ENCODE measurements at places on chromosomes 7 and 10. TPM values are rescaled to one million over a fixed set of nuclear protein-coding genes. Genes with fewer than 3 reads are reported as not detected.

Gene UNC5B
- 0.13 TPM for total RNA-seq

Gene IFRD1
- 58.8 TPM for total RNA-seq

Gene CADPS2
- total RNA-seq, result not detected

Gene ACBD7
- total RNA-seq, result 0.80 TPM

Gene BICC1
- total RNA-seq, result not detected

Gene PODXL
- total RNA-seq, result 1.2 TPM

DNA sequence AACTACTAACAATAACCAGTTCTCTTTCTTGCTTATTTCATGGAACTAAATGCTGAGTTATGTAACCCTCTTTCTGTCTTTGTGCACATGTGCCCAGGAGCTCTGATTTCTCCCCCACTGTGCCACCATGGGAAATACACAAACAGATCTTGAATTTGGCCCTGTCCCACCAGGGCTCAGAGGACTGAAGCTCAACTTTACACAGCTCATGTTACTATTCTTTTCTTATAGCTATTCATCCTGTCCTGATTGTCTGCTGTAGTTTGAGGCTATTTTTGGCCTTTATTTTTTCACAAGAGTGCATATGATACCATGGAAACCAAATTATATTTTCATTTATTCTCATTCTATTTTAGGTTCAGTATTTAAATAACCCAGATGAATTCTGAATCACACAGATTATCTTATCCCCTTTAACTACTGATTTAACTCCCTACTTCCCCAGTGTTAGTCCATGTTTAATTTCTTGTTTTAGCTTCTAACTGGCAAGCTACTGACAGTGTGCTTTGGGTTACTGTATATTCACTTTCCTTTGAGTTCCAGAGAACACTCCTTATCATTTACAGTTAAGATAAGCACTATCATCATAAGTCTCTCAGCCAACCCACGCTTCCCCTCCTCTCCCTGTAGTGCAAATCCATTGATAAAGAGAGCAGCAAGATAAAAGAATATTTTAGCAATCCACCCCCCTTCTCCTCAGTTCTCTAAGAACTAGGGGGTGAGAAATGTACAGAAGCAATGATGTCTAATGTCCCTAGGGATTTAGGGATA lies 71.8 kb upstream of the GSDME start:
- no peak overlapping the region for H3K27ac ChIP-seq
- no peak overlapping the region for H3K4me3 ChIP-seq
- H3K36me3 ChIP-seq, result no peaks in the 10 kb centered on the region
- DNase-seq, result no peak

DNA sequence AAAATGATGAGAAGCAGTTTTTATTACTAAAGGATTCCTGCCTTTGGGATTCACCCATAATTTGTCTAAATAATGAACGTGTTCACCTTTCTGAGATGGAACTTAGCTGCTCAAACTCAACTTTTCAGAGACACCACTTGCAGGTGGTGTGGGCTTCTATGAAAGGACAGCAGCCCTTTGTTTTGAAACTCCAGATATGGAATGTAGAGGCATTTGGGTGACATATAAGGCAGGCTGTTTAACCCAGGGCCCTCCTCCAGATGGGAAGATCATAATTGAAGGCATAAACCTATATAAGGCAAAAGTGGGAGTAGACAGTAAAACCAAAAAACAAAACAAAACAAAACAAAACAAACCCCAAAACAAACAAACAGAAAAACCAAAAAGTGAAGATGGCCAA lies 11.9 kb upstream of the HUS1 start:
- peak overlapping the region; percentile 73 for H3K4me3 ChIP-seq
- peak overlapping the region; percentile 62 for H3K27ac ChIP-seq
- H3K36me3 ChIP-seq, result no peaks in the 10 kb centered on the region
- no peaks in the 10 kb centered on the region for H3K27me3 ChIP-seq
- H3K4me1 ChIP-seq, result peaks cover 19% of the 10 kb centered on the region
- DNase-seq, result no peak

GRCh38 chr10:98414578-98414931 lies 427 bp downstream of the PYROXD2 start:
- H3K4me1 ChIP-seq, result peaks cover 16% of the 10 kb centered on the region
- peak overlapping the region; percentile 52 for H3K27ac ChIP-seq
- H3K4me3 ChIP-seq, result peak overlapping the region; percentile 68
- H3K36me3 ChIP-seq, result peaks cover 1% of the 10 kb centered on the region

DNA sequence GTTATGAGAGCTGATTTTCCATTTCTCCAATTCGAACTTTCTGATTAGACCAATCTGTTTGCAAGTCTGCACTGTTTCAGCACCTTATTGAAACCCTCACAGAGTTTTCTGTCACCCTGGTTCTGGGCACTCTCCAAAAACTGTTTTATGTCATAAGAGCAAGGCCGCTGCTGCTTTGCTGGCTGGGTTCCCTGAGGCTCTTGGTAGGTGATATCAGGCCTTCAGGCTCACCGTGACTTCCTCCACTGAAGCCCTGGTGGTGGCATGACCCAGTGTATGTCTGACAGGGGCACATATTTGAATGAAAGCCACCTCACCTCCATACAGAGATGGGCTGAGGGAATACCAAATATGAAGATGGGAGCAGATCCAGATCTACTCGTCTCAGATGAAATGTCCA lies 8.3 kb downstream of the RABGEF1 start:
- H3K4me3 ChIP-seq, result no peak overlapping the region
- H3K27ac ChIP-seq, result no peak overlapping the region
- no peaks in the 10 kb centered on the region for H3K4me1 ChIP-seq

DNA sequence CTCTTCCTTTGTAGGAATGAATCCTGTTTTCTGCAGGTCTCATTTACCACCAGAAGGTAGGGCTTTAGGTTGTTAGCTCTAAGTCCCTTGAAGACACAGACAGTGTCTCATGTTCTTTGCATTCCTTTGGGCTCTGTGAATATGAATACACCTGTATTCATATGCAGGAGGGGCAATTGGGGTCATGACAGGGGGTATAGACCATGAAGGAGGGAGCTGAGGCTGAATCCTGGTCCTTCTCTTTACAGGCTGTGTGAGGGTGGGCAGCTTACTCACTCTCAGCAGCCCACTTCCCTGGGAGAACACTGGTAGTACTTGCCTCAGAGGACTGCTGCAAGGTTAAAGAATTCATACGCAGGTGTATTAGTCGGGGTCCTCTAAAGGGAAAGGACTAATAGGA lies 267.2 kb upstream of the MGMT start:
- H3K4me3 ChIP-seq, result no peak overlapping the region
- no peaks in the 10 kb centered on the region for H3K36me3 ChIP-seq
- H3K27ac ChIP-seq, result no peak overlapping the region
- no peak for DNase-seq
- H3K27me3 ChIP-seq, result no peaks in the 10 kb centered on the region

DNA sequence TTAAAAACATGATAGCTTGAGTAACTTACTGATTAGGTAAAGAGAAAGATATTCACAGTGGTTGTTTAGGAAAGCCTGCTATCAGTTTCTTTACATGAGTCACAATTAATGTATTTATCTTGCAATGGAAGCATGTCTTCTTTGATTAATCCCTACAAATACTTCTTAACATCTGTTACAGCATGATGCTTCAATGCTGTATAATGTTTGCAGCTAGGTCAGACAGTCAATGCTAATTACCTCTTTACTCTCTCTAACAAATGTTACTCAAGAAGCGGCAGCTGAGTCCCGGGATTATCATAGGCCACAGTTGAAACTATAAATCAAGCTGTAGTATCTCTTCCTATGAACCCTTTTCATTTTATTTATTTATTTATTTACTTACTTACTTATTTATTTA lies 33.2 kb downstream of the ACBD5 start:
- no peaks in the 10 kb centered on the region for H3K27me3 ChIP-seq
- no peak for DNase-seq
- H3K4me3 ChIP-seq, result no peak overlapping the region
- no peaks in the 10 kb centered on the region for H3K4me1 ChIP-seq
- no peak overlapping the region for H3K27ac ChIP-seq

DNA sequence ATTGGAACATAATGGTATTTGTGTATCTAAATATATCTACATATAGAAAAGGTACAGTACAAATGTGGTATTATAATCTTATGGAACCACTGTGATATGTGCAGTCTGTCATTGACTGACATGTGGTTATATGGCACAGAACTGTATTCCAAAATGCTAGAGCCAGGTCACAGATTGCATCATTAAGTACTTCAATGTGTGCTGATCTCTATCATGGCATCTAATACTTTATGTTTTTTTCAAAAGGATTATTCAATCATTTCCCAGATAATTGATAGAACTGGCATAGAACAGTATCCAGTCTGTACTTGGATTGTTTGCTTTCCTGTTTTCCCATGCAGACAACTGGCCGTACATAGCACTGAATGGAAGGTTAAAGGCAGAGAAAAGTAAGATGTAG lies 662.7 kb downstream of the PARD3 start:
- H3K4me1 ChIP-seq, result no peaks in the 10 kb centered on the region
- H3K36me3 ChIP-seq, result no peaks in the 10 kb centered on the region
- H3K27ac ChIP-seq, result no peak overlapping the region
- H3K27me3 ChIP-seq, result no peaks in the 10 kb centered on the region
- no peak overlapping the region for H3K4me3 ChIP-seq
- no peak for DNase-seq

GRCh38 chr10:31939797-31940708 lies 11.4 kb upstream of the ARHGAP12 start:
- peaks cover 9% of the 10 kb centered on the region for H3K4me1 ChIP-seq
- H3K36me3 ChIP-seq, result no peaks in the 10 kb centered on the region
- H3K27ac ChIP-seq, result no peak overlapping the region
- no peak for DNase-seq
- H3K4me3 ChIP-seq, result no peak overlapping the region

- no peak for DNase-seq
- no peak overlapping the region for H3K27ac ChIP-seq
- no peak overlapping the region for H3K4me3 ChIP-seq
- no peaks in the 10 kb centered on the region for H3K36me3 ChIP-seq
- no peaks in the 10 kb centered on the region for H3K4me1 ChIP-seq
Observed at GRCh38 chr7:91504919-91505318, 240.7 kb downstream of the FZD1 start.

GRCh38 chr7:139635526-139636302 lies 112.2 kb downstream of the CLEC2L start:
- H3K4me3 ChIP-seq, result peak overlapping the region; percentile 11
- DNase-seq, result no peak
- H3K36me3 ChIP-seq, result no peaks in the 10 kb centered on the region
- no peaks in the 10 kb centered on the region for H3K27me3 ChIP-seq

DNA sequence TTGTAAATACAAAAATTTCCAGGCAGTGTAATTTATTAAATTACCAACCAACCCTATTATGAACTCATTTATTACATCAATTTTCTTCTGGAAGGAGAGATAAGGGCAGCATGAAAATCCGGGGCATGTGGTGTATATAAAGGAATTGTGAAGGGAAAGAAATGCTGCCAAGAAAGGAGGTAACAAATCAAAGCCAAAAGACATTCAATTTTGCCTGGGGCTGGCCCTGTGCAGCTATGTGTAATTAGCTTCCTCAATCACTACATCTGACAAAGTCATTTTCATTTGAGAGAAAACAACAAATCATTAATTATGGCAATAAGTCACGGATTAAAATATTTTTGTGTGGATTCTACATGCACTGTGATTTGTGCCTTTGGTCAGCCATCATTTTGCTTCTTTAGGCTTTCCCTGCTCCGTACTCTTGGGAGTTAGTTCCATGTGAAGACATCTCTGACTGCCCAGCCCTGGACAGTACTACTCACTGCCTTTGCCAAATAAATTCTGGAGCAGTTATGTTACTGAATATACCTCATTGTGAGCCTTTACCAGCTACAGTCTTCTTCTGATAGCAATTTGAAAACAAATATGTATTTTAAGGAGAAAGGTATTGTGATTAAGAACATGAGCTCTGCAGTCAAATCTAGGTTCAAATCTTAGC lies 191.7 kb downstream of the RELN start:
- no peaks in the 10 kb centered on the region for H3K27me3 ChIP-seq
- DNase-seq, result no peak
- no peak overlapping the region for H3K4me3 ChIP-seq
- no peaks in the 10 kb centered on the region for H3K4me1 ChIP-seq
- H3K27ac ChIP-seq, result no peak overlapping the region

DNA sequence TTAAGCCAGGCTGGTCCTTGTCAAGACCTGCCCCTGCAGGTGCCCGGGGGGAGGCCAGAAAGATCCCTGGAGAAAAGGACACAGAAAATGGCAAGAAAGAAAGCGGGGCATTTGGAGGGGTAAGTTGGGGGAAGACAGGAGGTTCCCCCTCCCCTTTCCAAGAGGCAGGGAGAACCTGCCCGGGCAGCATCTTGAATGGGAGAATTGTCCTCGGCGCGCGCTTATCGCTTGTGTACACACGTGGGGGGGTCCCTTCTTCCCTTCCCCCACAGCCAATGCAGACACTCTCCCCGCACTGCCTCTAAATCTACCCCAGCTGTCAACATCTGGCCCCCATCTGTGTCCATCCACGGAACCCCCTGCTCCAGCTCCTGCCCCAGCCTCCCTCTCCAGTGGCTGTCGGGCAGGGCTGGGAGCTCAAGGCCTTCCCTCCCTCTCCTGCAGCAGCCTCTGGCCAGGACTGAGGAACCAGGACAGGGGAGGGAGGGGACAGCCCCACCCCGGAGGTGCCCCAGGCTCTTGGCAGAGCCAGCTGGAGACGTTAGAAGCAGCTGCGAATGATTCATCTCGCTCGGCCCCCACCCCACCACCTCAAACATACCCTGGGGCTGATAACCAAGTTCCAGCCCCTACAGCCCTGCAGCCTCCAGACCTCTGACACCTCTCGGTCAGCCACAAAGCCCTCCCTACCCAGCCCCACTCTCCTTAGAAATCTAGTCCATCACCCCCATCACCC lies 25.3 kb downstream of the EPHB4 start:
- H3K4me3 ChIP-seq, result no peak overlapping the region
- no peaks in the 10 kb centered on the region for H3K36me3 ChIP-seq
- no peak overlapping the region for H3K27ac ChIP-seq
- no peaks in the 10 kb centered on the region for H3K4me1 ChIP-seq
- no peaks in the 10 kb centered on the region for H3K27me3 ChIP-seq
- DNase-seq, result no peak

GRCh38 chr10:95547791-95548435 lies 13.3 kb downstream of the SORBS1 start:
- no peaks in the 10 kb centered on the region for H3K27me3 ChIP-seq
- H3K27ac ChIP-seq, result no peak overlapping the region
- H3K4me1 ChIP-seq, result no peaks in the 10 kb centered on the region
- no peak for DNase-seq
- no peak overlapping the region for H3K4me3 ChIP-seq

- H3K4me3 ChIP-seq, result no peak overlapping the region
- no peaks in the 10 kb centered on the region for H3K4me1 ChIP-seq
- H3K27me3 ChIP-seq, result peaks cover 9% of the 10 kb centered on the region
- peak overlapping the region; percentile 59 for H3K27ac ChIP-seq
- DNase-seq, result no peak
Observed at GRCh38 chr10:117004227-117005025, 561 bp downstream of the SHTN1 start.

- H3K4me1 ChIP-seq, result no peaks in the 10 kb centered on the region
- no peak overlapping the region for H3K27ac ChIP-seq
- no peaks in the 10 kb centered on the region for H3K36me3 ChIP-seq
- DNase-seq, result no peak
- no peaks in the 10 kb centered on the region for H3K27me3 ChIP-seq
Observed at GRCh38 chr7:50640256-50640655, 75.1 kb upstream of the DDC start.

GRCh38 chr7:33674804-33675411 lies 230.4 kb upstream of the BMPER start:
- H3K4me1 ChIP-seq, result no peaks in the 10 kb centered on the region
- H3K27me3 ChIP-seq, result no peaks in the 10 kb centered on the region
- H3K4me3 ChIP-seq, result no peak overlapping the region
